ENCODE measurements at places on chromosomes 7 and 10.

DNA sequence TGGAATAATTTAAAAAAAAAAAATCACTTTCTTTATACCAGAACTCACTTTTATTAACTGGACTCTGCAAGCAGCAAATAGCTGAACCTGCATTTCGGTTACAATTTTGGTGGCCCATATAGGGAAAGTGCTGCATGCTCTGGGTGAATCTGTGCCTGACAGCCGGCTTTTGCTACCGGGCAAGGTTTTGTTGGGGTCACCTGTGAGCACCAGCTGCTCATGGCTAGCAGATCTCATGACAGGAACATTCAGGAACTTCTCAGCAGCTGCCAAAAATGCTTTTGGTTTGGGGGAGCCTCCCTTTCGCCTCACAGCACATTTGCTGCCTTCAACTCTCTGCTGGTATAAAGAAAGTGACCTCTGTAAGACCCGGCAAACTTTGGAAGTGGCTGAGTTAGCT is 13.2 kb upstream of the CREB3L2 start:
- no peak for DNase-seq

- DNase-seq = peak; percentile 53
Observed at GRCh38 chr10:26556748-26557640, 118.9 kb downstream of the APBB1IP start.

DNA sequence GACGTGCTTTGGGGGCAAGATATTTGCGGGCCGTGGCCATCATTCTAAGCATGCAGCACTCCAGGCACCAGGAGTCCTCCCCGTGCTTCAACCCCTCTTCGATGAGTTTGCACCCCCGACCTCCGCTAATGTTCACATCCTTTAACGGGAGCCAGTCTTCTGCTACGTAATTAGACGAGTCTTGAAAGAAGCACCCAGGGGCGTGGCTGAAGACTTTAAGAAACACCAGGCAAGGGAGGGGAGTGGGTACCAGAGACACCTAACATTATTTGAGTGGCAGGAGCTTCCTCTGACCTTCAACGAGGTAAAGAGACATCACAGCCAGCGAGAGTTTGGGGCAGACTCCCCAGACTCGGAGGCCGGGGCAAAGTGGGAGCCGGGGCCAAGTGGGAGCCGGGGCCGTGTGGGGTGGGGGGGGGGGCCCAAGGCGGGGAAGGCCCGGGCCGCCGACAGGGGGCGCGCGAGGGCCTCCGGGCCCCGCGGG is 31.1 kb upstream of the TOMM7 start:
- DNase-seq = peak; percentile 29

DNA sequence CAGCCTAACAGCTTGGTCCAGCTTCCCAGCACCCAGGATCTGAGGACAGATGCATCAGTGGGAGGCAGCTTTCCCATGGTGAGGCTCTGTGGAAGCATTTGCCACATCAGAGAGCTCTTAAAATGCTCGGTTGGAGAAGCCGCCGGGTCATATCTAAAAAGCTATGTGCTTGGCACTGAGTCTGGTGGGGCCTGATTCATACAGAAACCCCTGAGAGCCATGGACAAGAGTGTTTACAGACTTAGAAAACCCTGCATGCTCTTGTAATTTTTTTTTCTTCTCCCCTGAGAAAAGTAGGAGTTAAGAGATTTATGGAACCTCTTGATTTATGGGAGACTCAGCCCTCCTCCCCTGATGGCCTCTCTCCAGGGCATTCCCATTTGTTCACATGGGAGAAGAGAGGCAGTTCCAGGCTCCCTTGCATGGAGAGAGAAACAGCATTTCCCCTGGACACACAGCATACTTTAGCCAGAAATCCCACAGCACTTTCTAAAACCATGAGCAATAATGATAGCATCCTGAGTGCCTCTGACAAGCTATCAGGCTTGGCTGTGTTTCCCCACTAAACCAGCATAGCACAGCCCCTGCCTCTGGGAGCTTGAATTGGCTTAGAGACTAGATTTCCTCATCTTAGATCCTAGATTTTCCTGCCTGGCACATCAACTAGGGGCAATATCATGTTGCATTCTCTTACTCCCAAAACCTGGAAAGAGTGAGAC is 322.1 kb upstream of the AUTS2 start:
- DNase-seq = no peak

DNA sequence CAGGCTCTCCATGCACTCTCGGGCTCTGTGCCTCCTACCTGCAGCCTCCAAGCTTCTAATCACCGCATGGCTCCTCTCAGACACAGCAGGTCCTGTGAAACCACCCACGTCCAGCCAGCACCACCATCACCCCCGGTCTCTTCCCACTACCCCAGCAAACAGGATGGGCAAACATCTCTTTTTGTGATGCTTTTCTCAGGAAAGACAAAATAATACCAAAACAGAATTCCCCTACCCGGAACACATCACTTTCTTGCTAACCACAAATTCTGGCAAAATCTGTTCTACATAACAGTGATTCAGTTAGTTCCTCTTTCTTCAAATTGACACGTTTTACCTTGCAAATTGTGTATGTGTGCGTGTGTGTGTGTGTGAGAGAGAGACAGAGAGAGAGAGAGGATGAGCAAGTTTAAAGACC is 6.5 kb downstream of the SNX8 start:
- no peak for DNase-seq

GRCh38 chr10:100186253-100187212 is 704 bp upstream of the ERLIN1 start:
- peak; percentile 18 for DNase-seq

DNA sequence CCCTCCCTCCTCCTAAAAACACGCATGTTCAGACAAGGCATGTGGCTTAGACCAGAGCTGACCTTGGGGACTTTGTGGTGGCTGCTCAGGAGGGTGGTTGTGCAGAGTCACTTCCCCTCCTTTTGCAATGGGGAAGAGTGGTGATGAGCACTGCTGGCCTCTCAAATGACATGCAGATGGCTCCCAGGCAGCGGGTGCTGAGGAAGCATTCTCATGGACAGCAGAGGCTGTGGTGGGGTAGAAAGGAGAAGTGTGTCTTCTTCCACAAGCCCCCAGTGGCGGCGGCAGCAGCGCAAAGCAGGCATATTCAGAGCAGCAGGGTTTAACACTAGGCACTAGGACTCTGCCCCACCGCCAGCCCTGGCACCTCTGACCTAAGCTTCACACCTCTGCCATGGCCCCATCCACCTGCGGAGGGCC is 105.9 kb upstream of the ANLN start:
- no peak for DNase-seq

GRCh38 chr10:126153711-126154628 is 234.3 kb downstream of the ADAM12 start:
- DNase-seq = no peak

- no peak for DNase-seq
Observed at GRCh38 chr7:7765422-7765821, 47.0 kb upstream of the RPA3 start.

DNA sequence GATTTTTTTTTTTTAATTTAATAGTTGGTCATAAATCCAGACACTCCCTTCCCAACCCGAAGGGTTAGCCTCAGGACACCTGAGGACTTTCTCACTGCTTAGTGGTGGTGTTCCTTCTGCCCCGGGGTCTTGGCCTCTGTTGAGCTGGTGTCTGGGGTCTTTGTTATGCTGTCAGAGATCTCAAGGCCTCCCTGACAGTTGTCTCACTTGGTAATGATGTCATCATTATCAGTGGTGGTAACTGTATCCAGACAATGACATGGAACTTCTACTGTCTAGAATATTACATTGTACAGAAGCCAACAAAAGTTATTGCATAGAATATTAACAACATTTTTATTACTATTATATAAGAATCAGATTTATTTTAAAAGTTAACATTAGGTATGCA is 32.9 kb downstream of the PPP2R2D start:
- no peak for DNase-seq

- DNase-seq = no peak
Observed at GRCh38 chr10:117130346-117130745, 7.7 kb downstream of the VAX1 start.

DNA sequence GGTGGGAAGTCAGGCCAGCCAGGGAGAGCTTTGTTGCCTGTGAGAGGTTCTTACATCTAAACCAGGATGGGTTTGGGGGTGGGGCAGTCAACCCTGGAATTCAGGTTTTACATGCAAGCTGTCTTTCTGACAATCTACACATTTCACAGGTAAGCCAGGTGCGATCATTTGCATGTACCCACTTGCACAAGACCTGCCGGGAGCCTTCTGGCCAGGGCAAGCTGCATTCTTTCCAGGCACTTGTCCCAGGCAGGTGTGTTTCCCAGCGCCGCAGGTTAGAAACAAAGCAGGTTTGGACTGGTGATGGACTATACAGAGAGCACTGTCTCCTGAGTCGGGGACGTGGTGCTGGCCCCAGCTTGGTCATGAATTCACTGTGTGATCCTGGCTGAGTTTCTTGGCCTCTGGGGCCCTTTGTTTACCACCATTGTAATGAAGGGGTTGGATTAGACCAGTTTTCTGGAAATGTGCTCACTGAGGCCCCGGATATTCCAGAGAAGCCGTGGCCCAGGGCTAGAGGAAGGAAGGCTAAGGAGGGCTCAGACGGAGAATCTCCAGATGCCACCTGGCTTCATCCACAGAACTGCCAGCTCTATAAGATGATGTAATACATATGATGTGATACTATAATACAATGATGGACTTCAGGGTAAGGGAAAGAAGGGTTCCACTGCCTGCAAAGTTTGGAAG is 205.2 kb upstream of the SVIL start:
- DNase-seq = no peak

- no peak for DNase-seq
Observed at GRCh38 chr7:94206295-94206694, 188.4 kb upstream of the COL1A2 start.

GRCh38 chr7:139767561-139767982 is 10.2 kb downstream of the HIPK2 start:
- no peak for DNase-seq

GRCh38 chr10:132578287-132578951 is 40.8 kb downstream of the INPP5A start:
- no peak for DNase-seq

DNA sequence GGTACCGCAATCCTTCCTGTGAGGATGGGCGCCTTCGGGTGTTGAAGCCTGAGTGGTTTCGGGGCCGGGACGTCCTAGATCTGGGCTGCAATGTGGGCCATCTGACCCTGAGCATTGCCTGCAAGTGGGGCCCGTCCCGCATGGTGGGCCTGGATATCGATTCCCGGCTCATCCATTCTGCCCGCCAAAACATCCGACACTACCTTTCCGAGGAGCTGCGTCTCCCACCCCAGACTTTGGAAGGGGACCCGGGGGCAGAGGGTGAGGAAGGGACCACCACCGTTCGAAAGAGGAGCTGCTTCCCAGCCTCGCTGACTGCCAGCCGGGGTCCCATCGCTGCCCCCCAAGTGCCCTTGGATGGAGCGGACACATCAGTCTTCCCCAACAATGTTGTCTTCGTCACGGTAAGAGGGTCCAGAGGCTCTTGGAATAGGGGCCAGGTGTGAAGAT is 1.7 kb downstream of the MEPCE start:
- DNase-seq = no peak

DNA sequence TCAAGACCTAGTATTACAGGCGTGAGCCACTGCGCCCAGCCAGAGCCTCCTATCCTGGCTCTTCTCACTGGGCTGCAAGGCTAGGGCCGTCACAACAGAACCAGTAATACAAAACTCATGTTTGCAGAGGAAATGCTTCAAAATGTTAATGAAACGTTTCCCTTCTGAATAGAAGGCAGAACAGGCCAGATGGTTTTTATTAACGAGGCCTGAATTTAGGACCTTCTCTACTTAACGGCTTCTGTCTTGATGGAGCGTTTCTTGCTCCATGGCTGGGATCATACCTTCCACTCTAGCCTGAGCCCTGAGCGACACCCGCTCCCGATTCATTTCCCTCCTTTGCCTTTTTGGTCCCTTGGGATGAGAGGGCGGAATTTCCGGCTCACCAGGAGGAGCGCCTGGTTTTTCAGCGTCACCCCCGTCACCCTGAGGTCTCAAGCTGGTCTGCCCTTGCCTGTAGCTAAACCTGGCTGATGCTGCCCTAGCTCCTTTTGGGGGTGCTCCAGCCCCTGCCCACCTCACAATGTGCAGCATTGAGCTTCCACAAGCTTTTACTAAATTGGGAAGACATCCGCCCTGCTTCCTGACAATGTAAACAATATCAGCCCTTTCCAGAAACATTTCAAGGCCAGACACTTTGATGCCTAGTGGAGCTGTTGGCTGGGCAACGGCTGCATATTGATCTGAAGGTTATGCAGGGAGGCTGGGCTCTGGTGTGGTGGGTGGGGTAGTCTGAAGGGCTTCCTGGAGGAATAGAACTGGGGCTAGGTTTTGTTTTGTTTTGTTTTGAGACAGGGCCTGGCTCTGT is 5.2 kb downstream of the CLIP2 start:
- DNase-seq = no peak

DNA sequence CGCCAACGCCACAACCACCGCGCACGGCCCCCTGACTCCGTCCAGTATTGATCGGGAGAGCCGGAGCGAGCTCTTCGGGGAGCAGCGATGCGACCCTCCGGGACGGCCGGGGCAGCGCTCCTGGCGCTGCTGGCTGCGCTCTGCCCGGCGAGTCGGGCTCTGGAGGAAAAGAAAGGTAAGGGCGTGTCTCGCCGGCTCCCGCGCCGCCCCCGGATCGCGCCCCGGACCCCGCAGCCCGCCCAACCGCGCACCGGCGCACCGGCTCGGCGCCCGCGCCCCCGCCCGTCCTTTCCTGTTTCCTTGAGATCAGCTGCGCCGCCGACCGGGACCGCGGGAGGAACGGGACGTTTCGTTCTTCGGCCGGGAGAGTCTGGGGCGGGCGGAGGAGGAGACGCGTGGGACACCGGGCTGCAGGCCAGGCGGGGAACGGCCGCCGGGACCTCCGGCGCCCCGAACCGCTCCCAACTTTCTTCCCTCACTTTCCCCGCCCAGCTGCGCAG is 424 bp downstream of the EGFR start:
- DNase-seq = no peak

DNA sequence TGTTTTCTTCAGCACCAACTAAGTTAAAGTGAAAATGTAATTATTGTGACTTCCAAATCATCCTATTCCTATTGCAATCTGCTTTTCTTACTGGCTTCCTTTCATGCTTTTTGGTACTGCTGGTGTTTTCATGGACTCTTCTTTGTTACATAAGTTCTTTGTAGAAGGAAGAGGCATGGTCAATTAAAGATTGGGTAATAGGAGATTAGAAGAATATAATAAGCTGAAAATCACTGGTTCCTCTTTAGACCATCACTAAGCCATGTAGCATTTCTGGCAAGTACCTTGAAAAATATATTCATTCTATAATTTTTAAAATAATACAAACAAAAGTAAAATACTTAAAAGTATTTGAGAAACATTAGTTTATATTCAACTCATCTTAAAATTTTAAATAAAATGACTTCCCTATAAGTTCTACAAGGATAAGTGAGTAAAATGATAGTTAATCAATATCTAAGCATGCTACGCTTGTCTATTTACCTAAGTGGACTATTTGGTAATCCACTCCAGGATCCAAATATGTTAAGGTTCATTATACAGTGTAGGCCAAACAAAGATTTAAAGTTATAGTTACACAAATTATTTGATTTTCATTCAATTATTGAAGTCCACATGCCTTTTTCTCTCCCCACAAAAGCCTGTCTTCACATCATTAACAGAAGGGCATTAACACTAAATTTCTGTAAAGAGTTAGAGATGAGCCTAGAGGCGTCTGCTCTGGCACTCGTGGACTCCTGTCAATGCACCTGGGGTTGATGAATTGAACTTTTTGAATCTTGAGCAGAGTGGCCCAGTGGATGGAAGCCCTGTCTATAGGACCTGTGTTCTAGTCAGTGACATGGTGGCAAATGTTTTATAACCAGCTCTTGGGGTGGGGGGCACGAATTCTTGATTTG is 408.1 kb downstream of the INHBA start:
- DNase-seq = no peak
